Pancreas (tissue), 10 donors: ENCODE measurements at places on chromosomes 3 and 15. TPM values are rescaled to one million over a fixed set of nuclear protein-coding genes. Genes with fewer than 3 reads are reported as not detected.

The SAXO2 gene
- 0.88 TPM for total RNA-seq

The CHRNA7 gene
- 6.4 TPM for total RNA-seq

The NLGN1 gene
- 1.5 TPM for total RNA-seq

The TEX55 gene
- total RNA-seq, result not detected

The ITIH3 gene
- 0.29 TPM for total RNA-seq

The GADL1 gene
- total RNA-seq, result not detected

The CLRN1 gene
- not detected for total RNA-seq

The CSTA gene
- total RNA-seq, result 0.63 TPM

The HIGD2B gene
- not detected for total RNA-seq

The CX3CR1 gene
- 1.7 TPM for total RNA-seq

The COL6A5 gene
- total RNA-seq, result 0.03 TPM

The SST gene
- total RNA-seq, result 156 TPM

The ASB14 gene
- total RNA-seq, result not detected

The STAC gene
- total RNA-seq, result not detected

The MOBP gene
- total RNA-seq, result not detected

The DNAJB8 gene
- not detected for total RNA-seq

The C3orf22 gene
- total RNA-seq, result not detected

DNA sequence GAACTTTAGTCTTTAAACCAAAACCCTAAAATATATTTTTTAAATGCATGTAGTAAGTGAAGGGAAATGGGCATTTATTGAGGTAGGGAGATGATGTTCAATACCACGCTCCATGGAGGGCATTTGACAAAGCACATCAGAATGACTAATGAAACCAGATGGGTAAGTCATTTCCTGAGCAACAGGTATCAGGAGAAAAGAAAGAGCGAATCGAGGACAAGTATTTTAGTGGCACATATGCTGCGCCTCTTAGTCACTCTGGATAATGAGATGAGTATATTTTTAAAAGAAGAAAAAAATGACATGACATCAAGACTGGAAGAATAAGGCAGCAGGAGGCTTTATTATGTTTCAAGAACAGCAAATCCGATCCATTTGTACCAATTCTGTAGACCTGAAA lies 129.0 kb upstream of the ARHGEF3 start:
- no peak for DNase-seq
- H3K27ac ChIP-seq, result no peak overlapping the region
- no peak overlapping the region for H3K4me3 ChIP-seq
- H3K36me3 ChIP-seq, result no peaks in the 10 kb centered on the region
- no peaks in the 10 kb centered on the region for H3K27me3 ChIP-seq

GRCh38 chr3:40083066-40083465 lies 226.4 kb upstream of the EIF1B start:
- H3K27me3 ChIP-seq, result no peaks in the 10 kb centered on the region
- H3K36me3 ChIP-seq, result no peaks in the 10 kb centered on the region
- H3K4me3 ChIP-seq, result no peak overlapping the region
- peaks cover 9% of the 10 kb centered on the region for H3K4me1 ChIP-seq
- no peak overlapping the region for H3K27ac ChIP-seq

GRCh38 chr3:102144063-102144462 lies 290.8 kb upstream of the ZPLD1 start:
- no peak for DNase-seq
- no peaks in the 10 kb centered on the region for H3K36me3 ChIP-seq
- no peaks in the 10 kb centered on the region for H3K4me1 ChIP-seq
- H3K4me3 ChIP-seq, result no peak overlapping the region

- no peaks in the 10 kb centered on the region for H3K4me1 ChIP-seq
- no peak for DNase-seq
- H3K4me3 ChIP-seq, result no peak overlapping the region
- no peaks in the 10 kb centered on the region for H3K27me3 ChIP-seq
These were observed 35.0 kb downstream of the UBE2E2 start for GRCh38 chr3:23238156-23238555.

DNA sequence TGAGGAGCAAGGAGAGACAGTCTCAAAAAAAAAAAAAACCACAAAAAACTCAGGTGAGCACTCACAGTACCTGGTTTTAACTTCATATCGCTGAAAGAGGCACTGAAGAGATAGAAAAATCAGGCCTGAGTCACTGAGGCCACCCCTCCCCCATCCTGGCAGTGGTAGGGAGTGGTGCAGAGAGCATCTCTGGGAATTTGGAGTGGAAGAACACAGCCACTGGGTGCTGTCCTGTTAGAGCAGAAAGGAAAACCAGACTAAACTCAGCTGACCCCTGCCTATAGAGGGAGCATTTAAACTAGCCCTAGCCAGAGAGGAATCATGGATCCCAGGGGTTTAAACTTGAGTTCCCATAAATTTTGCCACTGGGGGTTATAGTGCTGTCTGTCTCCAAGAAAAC lies 22.2 kb upstream of the DNAJC13 start:
- no peaks in the 10 kb centered on the region for H3K27me3 ChIP-seq
- no peak overlapping the region for H3K4me3 ChIP-seq
- H3K36me3 ChIP-seq, result no peaks in the 10 kb centered on the region
- DNase-seq, result no peak
- H3K4me1 ChIP-seq, result no peaks in the 10 kb centered on the region
- H3K27ac ChIP-seq, result no peak overlapping the region

DNA sequence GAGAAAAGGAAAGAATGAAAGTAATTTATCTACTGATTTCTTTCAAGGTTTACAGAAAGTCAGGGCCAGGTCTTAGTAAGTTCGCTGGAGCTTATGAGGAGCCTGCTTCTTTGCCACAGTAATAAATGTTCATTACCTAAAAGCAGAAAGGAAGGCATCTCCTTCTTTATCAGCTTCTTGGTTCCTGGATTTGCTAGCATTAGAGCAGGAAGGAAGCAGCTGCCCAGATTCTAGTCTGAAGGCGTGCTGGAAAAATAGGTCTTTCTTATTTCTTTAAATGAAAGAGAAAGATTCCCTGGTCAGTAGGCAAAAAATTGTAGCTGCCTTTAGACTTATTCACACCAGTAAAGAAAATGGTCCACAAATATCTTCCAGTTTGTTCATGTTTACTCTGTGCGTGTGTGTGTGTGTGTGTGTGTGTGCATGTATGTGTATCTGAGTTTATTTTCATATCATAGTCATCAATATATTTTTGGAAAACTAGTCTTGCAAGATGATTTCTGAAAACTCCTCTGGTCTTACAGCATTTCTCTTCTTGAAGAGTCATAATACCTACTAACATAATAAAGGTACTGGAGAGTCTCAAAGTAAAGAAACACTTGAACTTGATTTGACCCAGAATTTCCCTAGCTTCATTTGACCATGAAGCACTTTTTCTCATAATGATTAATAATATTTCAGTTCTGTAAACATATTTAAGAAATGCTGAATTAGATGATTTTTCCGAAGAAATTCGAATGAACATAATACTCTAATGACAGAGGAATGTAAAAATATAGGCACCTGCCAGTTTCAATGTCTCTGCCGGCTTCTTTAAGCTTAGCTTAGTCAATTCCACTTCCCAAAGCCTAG lies 255.3 kb upstream of the ZPLD1 start:
- H3K27ac ChIP-seq, result peak overlapping the region; percentile 53
- peaks cover 28% of the 10 kb centered on the region for H3K4me1 ChIP-seq
- no peak for DNase-seq
- no peaks in the 10 kb centered on the region for H3K36me3 ChIP-seq
- H3K4me3 ChIP-seq, result no peak overlapping the region

DNA sequence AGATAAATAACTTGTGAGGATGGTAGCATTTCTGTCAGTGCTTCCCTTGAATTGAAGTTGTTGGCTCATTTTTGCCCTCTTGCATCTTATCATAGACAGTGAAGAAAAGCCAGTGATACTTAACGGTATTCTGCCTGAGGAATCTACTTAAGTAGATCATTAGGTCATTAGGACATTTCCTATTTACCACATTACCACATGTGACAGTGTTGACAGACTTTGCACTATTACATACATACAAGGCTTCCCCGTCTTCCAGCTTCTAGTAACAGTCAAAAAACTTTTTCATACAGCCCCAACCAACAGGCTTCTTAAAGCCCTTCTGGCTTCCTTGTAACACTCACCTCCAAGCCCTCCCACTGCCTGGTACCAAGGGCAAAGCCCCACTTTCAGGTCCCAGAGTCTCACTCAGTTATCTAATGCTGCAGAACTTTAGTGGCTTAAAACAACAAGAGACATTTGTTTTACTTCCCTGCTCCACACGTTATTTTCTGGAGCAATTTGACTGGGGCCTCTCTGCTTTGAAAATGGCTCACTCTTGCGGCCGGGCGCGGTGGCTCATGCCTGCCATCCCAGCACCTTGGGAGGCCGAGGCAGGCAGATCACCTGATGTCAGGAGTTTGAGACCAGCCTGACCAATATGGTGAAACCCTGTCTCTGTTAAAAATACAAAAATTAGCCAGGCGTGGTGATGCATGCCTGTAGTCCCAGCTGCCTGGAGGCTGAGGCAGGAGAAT lies 40.0 kb downstream of the ASB7 start:
- H3K27ac ChIP-seq, result no peak overlapping the region
- no peak overlapping the region for H3K4me3 ChIP-seq
- H3K4me1 ChIP-seq, result no peaks in the 10 kb centered on the region
- no peak for DNase-seq
- no peaks in the 10 kb centered on the region for H3K36me3 ChIP-seq

DNA sequence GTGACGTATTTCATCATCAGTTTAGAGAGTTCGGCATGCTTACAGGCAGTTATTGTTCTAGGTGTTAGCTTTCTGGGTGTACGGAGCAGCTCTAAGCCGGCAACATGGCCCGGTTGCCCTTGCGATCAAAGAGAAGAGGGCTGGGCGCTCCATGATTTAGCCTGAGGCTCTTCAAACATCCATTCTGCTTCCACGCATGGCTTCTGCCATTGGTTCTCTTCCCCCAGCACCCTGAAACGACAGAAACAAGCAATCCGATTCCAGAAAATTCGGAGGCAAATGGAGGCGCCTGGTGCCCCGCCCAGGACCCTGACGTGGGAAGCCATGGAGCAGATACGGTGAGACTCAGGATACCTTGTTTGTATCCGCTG lies 574 bp downstream of the NGRN start:
- peaks cover 27% of the 10 kb centered on the region for H3K4me1 ChIP-seq
- H3K4me3 ChIP-seq, result peak overlapping the region; percentile 73
- no peaks in the 10 kb centered on the region for H3K36me3 ChIP-seq

- no peak overlapping the region for H3K27ac ChIP-seq
- H3K4me3 ChIP-seq, result no peak overlapping the region
- H3K36me3 ChIP-seq, result no peaks in the 10 kb centered on the region
- H3K27me3 ChIP-seq, result no peaks in the 10 kb centered on the region
- H3K4me1 ChIP-seq, result no peaks in the 10 kb centered on the region
- DNase-seq, result no peak
These were observed 28.8 kb downstream of the SUMF1 start for GRCh38 chr3:4438296-4438695.

- H3K27me3 ChIP-seq, result no peaks in the 10 kb centered on the region
- no peak overlapping the region for H3K4me3 ChIP-seq
- H3K27ac ChIP-seq, result no peak overlapping the region
- peaks cover 22% of the 10 kb centered on the region for H3K4me1 ChIP-seq
These were observed 1.1 kb upstream of the PLD1 start for GRCh38 chr3:171811295-171811912.

- no peak overlapping the region for H3K4me3 ChIP-seq
- no peaks in the 10 kb centered on the region for H3K27me3 ChIP-seq
- no peaks in the 10 kb centered on the region for H3K36me3 ChIP-seq
- H3K27ac ChIP-seq, result peak overlapping the region; percentile 17
- H3K4me1 ChIP-seq, result no peaks in the 10 kb centered on the region
These were observed 421.7 kb upstream of the GOLIM4 start for GRCh38 chr3:168517249-168518071.

DNA sequence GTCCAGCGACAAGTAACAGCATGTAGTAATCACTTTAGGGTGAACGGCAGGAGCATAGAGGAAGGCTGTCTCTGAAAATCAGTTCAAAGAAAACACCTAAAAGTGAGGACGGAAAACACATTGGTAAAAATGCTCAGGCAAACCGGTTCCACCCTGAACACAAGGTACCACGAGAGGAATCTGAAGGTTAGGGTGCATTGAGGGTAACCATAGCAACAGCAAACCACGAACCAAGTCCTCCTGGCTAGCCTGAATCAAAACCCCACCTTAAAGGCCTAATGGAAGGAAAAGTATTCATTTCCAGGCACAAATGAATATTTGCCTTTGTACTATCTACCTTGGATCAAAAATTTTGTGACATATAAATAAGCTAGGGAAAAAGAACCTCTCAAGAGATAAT lies 315.0 kb downstream of the OCA2 start:
- H3K36me3 ChIP-seq, result no peaks in the 10 kb centered on the region
- no peak for DNase-seq
- no peak overlapping the region for H3K4me3 ChIP-seq
- H3K4me1 ChIP-seq, result no peaks in the 10 kb centered on the region

DNA sequence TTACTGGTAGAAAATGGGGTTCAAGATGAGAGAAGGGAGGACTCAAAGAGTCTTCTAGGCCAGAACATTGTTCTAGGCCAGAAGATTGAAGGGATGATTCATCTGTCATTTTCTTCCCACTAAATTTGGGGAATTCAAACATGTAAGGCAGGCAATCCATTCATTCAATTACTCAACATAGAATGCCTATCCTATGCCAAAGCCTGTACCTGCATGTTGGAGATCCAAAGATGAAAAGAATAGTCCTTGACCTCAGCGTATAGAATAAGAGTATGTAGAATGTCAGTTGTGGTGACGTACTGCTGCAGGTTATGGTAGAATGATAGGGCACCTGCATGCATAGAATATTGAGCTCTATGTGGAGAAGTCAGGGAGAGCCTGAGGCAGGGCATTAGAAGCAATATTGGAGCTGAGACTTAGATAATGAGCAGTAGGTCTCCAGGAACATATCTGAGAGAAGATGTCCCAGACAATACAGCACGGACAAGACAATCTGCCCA lies 49.7 kb downstream of the STAC start:
- H3K4me1 ChIP-seq, result no peaks in the 10 kb centered on the region
- H3K4me3 ChIP-seq, result no peak overlapping the region
- no peaks in the 10 kb centered on the region for H3K36me3 ChIP-seq
- no peak for DNase-seq
- no peak overlapping the region for H3K27ac ChIP-seq

GRCh38 chr3:100902572-100902971 lies 90.6 kb downstream of the ABI3BP start:
- no peak for DNase-seq
- no peak overlapping the region for H3K4me3 ChIP-seq
- no peak overlapping the region for H3K27ac ChIP-seq
- no peaks in the 10 kb centered on the region for H3K36me3 ChIP-seq
- H3K4me1 ChIP-seq, result peaks cover 5% of the 10 kb centered on the region
- no peaks in the 10 kb centered on the region for H3K27me3 ChIP-seq

DNA sequence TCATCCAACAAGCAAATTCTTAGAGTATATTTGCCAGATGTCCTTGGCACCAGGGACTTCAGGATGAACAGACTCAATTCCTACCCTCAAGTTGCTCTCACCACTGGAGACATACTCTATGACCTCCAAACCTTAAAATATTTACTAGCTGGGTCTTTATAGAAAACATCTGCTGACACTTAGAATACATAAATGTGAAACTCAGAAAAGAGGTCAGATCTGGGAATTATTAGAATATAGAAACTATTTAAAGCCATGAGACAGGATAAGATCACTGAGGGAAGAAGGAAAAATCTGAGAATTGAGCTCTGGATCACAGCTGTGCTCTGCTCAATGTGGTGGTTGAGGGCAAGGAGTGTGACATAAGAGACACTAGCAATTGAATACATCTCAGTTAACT lies 695.4 kb upstream of the UBE2E2 start:
- no peak overlapping the region for H3K27ac ChIP-seq
- no peak for DNase-seq
- no peaks in the 10 kb centered on the region for H3K4me1 ChIP-seq
- H3K27me3 ChIP-seq, result no peaks in the 10 kb centered on the region
- no peak overlapping the region for H3K4me3 ChIP-seq
- no peaks in the 10 kb centered on the region for H3K36me3 ChIP-seq
